IMR-90 (cell line): ENCODE measurements at places on chromosomes 7 and 10. TPM values are rescaled to one million over a fixed set of nuclear protein-coding genes. Genes with fewer than 3 reads are reported as not detected.

PNLIPRP1 gene
- not detected in 2 replicates for total RNA-seq

ZNF479 gene
- total RNA-seq: not detected in 2 replicates

CASTOR2 gene
- total RNA-seq: 5.2 and 6.1 TPM in 2 replicates

PTER gene
- 5.0 and 6.9 TPM in 2 replicates for total RNA-seq

ACBD7 gene
- total RNA-seq: 0.54 and 1.1 TPM in 2 replicates

OR6V1 gene
- total RNA-seq: not detected in 2 replicates

TMEM273 gene
- not detected in 2 replicates for total RNA-seq

KLF14 gene
- total RNA-seq: not detected in 2 replicates

SKIDA1 gene
- 0.56 and 0.72 TPM in 2 replicates for total RNA-seq

VAX1 gene
- total RNA-seq: not detected in 2 replicates

ARHGAP12 gene
- total RNA-seq: 28.5 and 42.2 TPM in 2 replicates

CALY gene
- total RNA-seq: not detected in 2 replicates

PLA2G12B gene
- not detected in 2 replicates for total RNA-seq

SPDYE2B gene
- not detected in 2 replicates for total RNA-seq

TACC2 gene
- 2.9 and 5.8 TPM in 2 replicates for total RNA-seq

PPP1R9A gene
- not detected in 2 replicates for total RNA-seq

IDI2 gene
- total RNA-seq: not detected in 2 replicates

MUC12 gene
- not detected in 2 replicates for total RNA-seq

PRSS37 gene
- not detected in 2 replicates for total RNA-seq

SFRP4 gene
- total RNA-seq: not detected in 2 replicates

NOLC1 gene
- total RNA-seq: 43.2 and 60.5 TPM in 2 replicates

NRP1 gene
- 191 and 227 TPM in 2 replicates for total RNA-seq

SPDYE8 gene
- not detected in 2 replicates for total RNA-seq

HOXA2 gene
- 1.6 and 1.7 TPM in 2 replicates for total RNA-seq

YWHAG gene
- 40.1 and 58.6 TPM in 2 replicates for total RNA-seq

SMIM30 gene
- 47.7 and 51.7 TPM in 2 replicates for total RNA-seq

ELN gene
- total RNA-seq: 1.9 and 2.2 TPM in 2 replicates

SEC61G gene
- 387 and 3,014 TPM in 2 replicates for total RNA-seq

HABP2 gene
- not detected in 2 replicates for total RNA-seq

AGMO gene
- total RNA-seq: not detected in 2 replicates

KIAA1549 gene
- total RNA-seq: 1.1 and 1.3 TPM in 2 replicates

ACTL6B gene
- total RNA-seq: not detected in 2 replicates

DOCK1 gene
- total RNA-seq: 71.0 and 79.2 TPM in 2 replicates

TMEM213 gene
- not detected in 2 replicates for total RNA-seq

NEBL gene
- total RNA-seq: under 0.01 TPM in 1 of 2 replicates, not detected in the other

GBX1 gene
- total RNA-seq: not detected in 2 replicates

CACUL1 gene
- 23.5 and 24.7 TPM in 2 replicates for total RNA-seq

PRF1 gene
- total RNA-seq: not detected in 2 replicates

STOX1 gene
- under 0.01 and 0.18 TPM in 2 replicates for total RNA-seq

PLEKHS1 gene
- total RNA-seq: not detected in 2 replicates

EPO gene
- total RNA-seq: not detected in 2 replicates

CALN1 gene
- not detected in 2 replicates for total RNA-seq

RNF133 gene
- total RNA-seq: under 0.01 TPM in 1 of 2 replicates, not detected in the other

KEL gene
- not detected in 2 replicates for total RNA-seq

EFCAB10 gene
- total RNA-seq: not detected in 2 replicates

GPR26 gene
- not detected in 2 replicates for total RNA-seq

FKBP14 gene
- 27.1 and 45.0 TPM in 2 replicates for total RNA-seq

SEC31B gene
- 1.1 and 1.3 TPM in 2 replicates for total RNA-seq
